ENCODE measurements at places on chromosomes 5 and 9.

DNA sequence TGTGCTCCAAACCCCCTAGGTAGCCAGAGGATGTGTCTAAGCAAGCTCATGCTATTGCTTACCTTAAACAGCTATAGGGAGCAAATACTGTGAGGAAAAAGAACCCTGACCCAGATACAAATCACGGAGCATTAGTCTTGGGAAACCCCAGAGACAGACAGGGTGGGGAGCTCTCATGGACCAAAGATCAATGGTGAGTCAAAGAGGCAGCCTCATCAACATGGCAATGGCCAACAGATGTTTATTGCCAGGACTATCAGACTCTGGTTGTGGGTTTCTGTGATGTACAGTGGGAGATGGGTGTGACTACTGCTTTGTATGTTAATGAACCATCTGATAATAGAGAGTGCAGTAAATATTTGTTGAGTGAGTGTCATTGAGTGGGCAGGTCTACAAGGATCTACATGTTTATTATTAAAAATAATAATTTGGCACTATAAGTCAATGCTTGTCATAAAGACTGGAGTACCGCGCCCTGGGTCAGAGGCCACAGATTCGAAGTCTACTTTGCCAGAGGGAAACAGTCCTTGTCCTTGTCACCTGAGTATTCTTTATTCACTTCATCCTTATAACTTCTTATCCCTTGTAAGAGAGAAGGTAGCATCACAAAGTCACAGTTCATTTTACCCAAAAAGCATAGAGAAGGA lies 56.5 kb upstream of the RAI14 start:
- H3K27me3 ChIP-seq: peaks cover 10% of the 10 kb centered on the region
- no peak overlapping the region for H3K4me3 ChIP-seq
- no peak for DNase-seq
- H3K4me1 ChIP-seq: peaks cover 5% of the 10 kb centered on the region
- H3K36me3 ChIP-seq: no peaks in the 10 kb centered on the region

DNA sequence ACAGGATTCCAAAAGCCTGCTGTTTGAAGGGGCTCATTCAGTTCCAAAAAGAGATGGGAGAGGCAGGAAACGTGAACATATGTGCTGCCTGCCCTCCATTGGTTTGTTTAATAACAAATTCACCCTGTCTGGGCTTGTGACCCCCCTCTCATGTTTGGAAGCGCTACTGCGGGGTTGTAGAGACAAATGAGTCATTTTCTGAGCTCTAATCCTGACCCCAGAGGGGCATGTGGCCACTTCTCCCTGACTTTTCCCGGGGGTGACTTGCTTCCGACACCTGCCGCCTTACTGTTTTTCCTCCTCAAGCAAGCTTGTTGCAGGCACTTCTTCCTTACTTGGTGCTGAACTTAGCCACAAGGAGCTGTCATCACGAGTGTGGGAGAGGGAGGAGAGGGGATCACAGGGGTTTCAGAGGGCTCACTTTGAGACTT lies 75.9 kb downstream of the LMNB1 start:
- H3K27me3 ChIP-seq: no peaks in the 10 kb centered on the region
- peaks cover 42% of the 10 kb centered on the region for H3K4me1 ChIP-seq
- peaks cover 13% of the 10 kb centered on the region for H3K36me3 ChIP-seq
- peak overlapping the region; percentile 65 for H3K27ac ChIP-seq
- no peak for DNase-seq

- no peak overlapping the region for H3K27ac ChIP-seq
- H3K4me3 ChIP-seq: no peak overlapping the region
- DNase-seq: no peak
- peaks cover 2% of the 10 kb centered on the region for H3K4me1 ChIP-seq
- H3K36me3 ChIP-seq: no peaks in the 10 kb centered on the region
- no peaks in the 10 kb centered on the region for H3K27me3 ChIP-seq
Observed at GRCh38 chr5:67983251-67984110, 232.1 kb upstream of the PIK3R1 start.

GRCh38 chr9:104082168-104082567 lies 11.9 kb upstream of the SMC2 start:
- H3K27me3 ChIP-seq: peaks cover 21% of the 10 kb centered on the region
- DNase-seq: no peak
- peaks cover 3% of the 10 kb centered on the region for H3K36me3 ChIP-seq
- no peak overlapping the region for H3K27ac ChIP-seq
- no peak overlapping the region for H3K4me3 ChIP-seq

DNA sequence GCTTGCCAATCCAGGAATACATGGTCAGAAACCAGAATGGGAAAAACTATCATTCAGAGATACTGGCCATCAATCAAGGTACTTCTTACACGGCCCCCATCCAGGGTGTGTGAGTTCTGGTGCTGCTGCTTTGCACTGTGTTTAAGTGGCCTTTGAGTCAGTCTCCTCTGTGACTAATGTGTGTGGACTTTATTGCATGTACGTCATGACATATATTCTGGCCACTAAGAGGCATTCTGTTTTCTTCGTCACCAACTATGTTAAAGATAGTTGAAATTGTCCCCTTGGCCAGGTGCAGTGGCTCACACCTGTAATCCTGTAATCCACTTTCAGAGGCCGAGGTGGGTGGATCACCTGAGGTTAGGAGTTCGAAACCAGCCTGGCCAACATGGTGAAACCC lies 8.5 kb downstream of the EXOSC3 start:
- H3K4me3 ChIP-seq: no peak overlapping the region
- H3K36me3 ChIP-seq: peaks cover 36% of the 10 kb centered on the region
- H3K4me1 ChIP-seq: peaks cover 9% of the 10 kb centered on the region
- no peak overlapping the region for H3K27ac ChIP-seq

DNA sequence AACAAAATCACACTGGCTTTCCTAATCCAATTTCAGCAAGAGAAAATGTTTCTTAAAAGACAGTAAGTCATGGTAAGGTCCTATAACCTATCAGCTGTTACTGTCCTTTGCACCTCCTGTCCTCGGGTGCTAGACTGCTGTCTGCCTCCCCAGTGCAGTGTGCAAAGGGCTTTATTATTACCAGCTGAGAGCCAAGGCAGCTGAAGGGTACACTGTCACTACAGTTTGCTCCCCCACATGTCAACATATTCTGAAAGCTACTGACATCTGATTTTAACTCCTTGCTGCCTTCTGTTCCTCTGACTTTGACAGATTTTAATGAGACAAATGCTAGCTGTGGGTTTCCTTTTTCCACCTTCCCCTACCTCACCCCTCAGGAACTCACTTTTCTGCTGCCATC lies 389.4 kb upstream of the SLC24A2 start:
- H3K4me1 ChIP-seq: peaks cover 8% of the 10 kb centered on the region
- H3K27ac ChIP-seq: no peak overlapping the region
- no peak for DNase-seq
- no peak overlapping the region for H3K4me3 ChIP-seq
- no peaks in the 10 kb centered on the region for H3K27me3 ChIP-seq
